HFFc6 (cell line): ENCODE measurements at places on chromosomes 12 and 14. TPM values are rescaled to one million over a fixed set of nuclear protein-coding genes. Genes with fewer than 3 reads are reported as not detected.
A peak's percentile ranks its signal among the peaks of the same experiment; 100 is the strongest.

TSHR gene
- not detected in 3 replicates for total RNA-seq

GLI1 gene
- total RNA-seq: 2.6 to 4.5 TPM (median 3.4 TPM) in 3 replicates

LMNTD1 gene
- 0.38 to 0.94 TPM (median 0.81 TPM) in 3 replicates for total RNA-seq

GRCh38 chr12:13504074-13504473 is 307.5 kb downstream of the EMP1 start:
- DNase-seq: no peak

DNA sequence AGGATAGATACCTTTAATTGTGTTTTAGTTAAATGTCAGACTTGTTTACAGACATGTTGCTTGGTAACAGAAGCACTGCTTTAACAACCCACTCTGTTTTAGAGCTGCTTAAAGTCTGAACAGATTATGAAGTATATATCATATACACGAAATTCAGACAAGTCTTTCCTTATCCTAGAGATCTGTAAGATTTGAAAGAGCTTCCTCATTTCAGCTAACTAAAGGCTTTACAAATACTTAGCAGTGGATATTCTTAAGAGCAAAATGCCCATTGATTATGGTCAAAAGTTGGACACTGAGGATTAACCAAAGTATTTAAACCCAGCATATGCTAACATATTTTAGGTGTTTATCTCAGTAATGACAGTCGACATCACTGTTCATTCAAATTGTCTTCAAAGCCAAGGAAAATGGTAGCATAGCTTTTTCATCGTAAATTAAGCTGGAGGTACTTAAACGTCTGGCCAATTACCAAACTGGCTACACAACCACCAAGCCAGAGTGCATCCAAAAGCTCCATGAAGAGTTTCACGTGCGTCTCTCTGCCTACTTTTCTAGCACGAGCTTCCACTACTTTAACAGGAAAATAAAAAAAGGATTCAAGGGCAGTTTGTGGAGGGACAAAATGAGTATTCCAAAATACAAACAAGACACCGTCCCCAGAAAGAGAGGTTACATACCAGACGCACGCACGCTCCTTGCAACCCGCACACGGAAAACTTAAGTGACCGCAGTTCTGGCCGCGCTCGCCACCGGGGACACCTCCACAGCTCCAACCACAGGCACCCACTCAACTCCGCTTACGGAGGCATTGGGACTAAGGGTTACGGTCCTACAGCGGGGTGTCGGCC is 565 bp downstream of the CEP83 start:
- peak; percentile 32 for DNase-seq

- DNase-seq: no peak
Observed at GRCh38 chr12:51362307-51362706, 15.8 kb upstream of the CELA1 start.

GRCh38 chr12:59627582-59627981 is 31.8 kb downstream of the SLC16A7 start:
- no peak for DNase-seq

GRCh38 chr14:99603471-99604277 is at the start of gene CCDC85C:
TSS of gene CCDC85C (minus strand) at chr14:99604207. CDS start at chr14:99603959, 248 bp downstream.
- DNase-seq: peak; percentile 47

DNA sequence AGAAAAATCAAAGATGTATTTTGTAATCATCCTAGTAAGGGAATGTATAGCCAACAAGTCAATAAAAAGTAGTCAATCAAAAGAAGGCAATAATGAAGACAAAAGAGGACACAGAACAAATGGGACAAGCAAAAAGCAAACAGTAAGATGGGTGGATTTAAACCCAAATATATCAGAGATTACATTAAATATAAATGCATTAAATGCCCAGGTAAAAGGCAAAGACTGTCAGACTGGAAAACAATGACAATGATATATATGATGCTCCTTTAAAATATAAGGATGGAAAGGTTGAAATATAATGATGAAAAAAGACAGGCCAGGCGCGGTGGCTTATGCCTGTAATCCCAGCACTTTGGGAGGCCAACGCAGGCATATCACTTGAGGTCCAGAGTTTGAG is 35.7 kb downstream of the NEMF start:
- DNase-seq: no peak
